ENCODE measurements at places on chromosomes 11 and 22. TPM values are rescaled to one million over a fixed set of nuclear protein-coding genes. Genes with fewer than 3 reads are reported as not detected.

DNA sequence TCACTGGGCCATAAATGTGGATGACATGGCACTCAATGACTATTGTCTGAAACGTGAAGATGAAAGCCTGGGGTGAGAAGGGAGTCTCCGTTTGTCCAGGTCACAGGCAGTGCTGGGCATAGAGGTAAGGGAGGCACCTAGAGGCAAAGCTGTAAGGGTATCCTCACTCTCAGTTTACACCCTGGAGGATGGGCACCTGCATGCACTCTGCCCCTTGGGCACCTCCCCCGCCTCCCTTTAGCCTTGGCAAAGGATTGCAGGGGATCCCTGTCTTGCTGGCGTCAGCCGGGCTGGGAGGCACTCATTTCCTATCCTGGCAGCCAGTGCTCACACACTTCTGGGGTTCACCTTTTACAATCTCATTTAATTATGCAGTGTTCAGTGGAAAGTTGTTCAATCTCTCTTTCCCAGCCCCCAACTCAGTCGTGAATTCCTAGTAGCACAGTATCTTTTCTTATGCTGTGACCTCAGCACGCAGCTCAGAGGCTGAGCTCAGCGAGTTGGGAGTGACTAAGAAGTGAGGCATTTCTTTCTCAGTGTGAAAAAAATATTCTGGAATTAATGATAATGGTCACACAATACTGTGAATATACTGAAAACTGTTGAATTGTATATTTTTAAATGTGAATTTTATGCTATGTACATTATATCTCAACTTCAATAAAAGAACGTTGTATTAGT lies 866.6 kb downstream of the BRD1 start:
- no peak for DNase-seq

DNA sequence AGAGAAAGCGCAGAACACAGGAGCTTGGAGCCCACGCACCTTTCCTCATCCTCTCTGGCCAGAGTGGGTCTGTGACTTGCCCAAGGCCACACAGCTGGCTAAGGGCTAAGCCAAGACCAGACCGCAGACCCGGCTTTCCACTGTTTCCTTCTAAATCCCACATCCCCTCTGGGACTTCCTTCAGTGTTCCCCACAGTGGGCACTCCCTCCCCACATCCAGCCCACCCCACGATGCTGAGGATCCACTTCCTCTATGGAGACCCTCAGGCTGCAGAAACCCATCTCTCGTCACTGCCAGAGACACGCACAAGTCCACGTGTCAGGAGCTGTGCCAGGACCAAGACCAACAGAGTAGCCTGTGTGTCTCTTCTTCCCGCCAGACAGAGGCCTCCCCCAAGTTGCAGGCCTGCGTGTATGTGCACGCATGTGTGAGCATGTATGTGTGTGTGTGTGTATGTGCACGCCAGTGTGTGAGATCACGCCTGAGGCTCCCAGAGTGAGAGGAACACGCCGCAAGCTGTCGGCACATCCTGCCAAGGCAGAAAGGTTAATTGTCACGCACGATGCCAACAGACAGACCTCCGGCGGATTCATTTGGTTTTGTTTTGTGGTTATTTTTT lies 21.6 kb downstream of the PDGFB start:
- DNase-seq = no peak

GRCh38 chr22:43230971-43231723 lies 44.2 kb upstream of the TTLL12 start:
- peak; percentile 58 for DNase-seq

- no peak for DNase-seq
These were observed 183.2 kb downstream of the CSNK2A3 start for GRCh38 chr11:11169715-11170351.

DNA sequence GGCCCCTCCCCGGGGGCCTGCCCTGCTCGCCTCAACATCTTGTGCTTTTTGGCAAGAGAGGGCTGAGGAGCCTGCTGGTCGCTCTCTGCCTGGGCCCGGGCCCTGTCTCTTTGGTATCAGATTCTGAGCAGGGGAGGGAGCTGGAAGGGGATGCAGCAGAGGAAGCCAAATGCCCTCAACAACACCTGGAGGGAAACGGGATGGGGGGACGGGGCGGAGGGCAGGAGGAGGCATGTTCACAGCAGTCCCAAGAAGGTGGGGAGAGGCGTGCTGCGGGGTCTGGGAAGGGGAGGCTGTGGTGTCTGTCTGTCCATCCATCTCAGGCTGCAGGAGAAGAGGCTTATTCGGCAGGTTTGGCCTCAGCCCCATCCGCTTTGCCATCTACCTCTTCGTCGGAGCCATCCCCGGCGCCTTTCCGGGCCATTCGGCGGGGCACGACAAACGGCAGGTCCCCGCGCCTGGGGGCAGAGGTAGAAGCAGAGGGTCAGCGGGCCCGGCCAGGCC lies 29.4 kb downstream of the APOL1 start:
- no peak for DNase-seq

GRCh38 chr11:113977071-113977490 lies 2.2 kb downstream of the HTR3A start:
- DNase-seq = no peak

- no peak for DNase-seq
These were observed 128.8 kb downstream of the SGSM3 start for GRCh38 chr22:40499209-40499623.

DNA sequence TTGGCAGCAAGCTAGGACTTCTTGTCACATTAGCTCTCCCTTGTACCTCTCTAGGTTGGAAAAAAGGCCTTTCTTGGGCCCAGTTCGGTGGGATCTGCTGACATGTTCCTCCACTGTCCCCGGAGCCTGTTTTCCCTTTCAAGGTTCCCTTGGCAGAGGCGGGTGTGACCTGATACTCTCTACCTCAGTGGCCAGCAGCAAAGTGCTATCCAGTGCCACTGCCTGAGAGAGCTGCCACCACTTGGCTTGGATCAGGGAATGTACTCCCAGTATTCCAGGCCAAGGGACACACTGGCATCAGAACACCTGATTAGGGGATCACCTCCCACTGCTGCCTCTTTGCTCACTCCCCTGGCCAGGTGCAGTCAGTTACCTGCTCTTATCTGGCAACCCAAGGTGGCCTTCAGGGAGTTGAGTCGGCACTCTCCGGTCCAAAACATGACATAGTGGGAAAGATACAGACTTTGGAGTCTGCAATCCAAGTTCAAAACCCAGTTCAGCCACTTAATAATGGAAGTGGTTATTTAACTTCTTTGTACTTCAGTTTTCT lies 17.8 kb upstream of the NAV2 start:
- DNase-seq = no peak

DNA sequence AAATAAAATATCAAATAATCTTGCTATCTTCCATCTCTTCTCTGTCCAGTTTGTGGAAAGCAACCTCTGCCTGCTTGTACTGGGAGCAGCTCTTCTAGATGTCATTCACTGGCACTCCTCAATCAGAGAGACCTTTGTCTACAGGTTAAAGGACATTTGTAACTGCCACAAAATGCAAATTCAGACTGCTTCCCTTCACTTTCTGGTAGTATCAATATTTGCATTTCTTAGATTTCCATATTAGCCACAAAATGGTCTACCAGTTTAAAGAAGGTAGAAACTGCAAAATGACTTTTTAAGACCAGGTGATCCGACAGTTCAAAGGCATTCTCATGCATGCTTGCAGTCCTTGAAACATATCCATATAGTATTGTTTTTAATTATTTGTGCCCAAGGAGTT lies 51.7 kb upstream of the RCN1 start:
- no peak for DNase-seq

GRCh38 chr11:74611369-74611861 lies 19.0 kb downstream of the POLD3 start:
- DNase-seq = no peak

DNA sequence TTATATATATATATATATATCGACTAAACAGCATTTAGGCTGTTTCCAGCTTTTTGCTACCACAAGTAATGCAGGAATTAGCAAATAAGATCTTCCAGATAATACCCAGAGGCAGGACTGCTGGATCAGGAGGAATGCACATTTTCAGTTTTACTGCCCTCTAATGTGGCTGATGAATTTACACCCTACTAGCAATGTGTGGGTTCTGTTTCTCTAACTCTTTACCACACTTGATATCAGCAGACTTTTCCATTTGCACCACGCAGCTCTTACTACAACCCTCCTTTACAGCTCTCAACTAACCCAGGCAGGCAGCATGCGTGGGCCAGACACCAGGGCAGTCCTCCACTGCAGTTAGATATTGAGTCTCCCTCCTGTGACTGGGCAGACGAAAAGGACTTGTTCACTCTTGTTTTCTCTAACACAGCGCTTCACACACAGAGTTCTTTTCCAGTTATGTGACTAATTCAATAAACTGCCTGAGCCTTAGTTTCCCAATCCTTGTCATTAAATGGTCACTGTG lies 67.7 kb downstream of the IGLL5 start:
- DNase-seq = no peak

DNA sequence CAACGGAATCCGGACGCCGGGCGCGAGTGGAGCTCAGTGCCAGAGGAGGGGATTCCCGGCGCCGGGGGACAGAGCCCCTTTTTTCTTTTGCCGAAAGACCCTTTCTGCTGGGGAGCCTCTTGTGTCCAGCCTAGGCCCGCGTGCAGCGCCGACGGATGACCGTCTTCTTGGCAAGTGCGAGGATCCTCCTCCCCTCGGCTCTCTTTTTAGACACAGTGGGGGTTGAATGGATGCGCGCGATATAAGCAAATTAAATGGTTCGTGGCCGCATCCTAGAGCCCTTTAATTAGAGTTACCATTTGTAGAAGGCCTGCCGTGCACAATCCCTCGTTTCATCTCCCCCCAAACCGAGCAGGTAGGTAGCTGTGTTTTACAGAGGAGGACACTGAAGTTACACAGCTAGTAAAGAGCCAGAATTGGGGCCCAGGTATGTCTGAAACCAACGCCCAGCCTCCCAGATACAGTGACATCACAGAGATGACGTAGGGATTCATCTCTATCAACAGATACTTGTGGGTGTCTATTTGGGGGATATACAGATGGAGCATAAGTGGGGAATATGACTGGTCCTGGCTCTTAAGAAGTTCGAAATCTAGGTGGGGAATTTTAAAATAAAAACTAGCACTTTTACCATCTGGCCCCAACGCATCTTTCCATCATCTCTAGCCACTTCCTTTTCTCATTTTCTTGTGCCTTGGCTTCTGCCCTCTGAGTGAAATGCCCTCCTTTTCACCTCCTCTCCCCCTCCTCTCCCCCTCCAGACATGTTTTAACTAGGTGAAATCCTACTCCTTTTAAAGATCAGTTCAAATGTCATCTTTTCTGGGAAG lies 875 bp downstream of the TCP11L1 start:
- DNase-seq = peak; percentile 35

DNA sequence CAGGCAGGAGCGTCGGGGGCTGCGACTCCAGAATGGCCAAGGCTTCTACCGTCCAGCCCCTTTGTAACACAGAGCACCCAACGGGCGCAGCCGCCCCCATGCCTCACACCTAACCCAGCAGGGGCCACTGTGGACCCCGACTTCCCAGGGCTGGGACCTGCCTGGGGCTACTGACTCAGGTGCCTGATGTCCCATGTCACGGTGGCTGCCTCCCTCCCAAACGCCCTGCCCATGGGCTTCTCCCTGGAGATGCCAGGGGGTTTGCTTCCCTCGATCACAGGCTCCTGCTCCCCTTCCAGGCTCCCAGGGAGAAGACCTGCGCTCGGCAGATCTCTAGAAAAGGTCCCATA lies 84.0 kb downstream of the MYEOV start:
- DNase-seq = no peak

GRCh38 chr11:82458761-82459160 lies 274.9 kb downstream of the FAM181B start:
- DNase-seq = no peak

DNA sequence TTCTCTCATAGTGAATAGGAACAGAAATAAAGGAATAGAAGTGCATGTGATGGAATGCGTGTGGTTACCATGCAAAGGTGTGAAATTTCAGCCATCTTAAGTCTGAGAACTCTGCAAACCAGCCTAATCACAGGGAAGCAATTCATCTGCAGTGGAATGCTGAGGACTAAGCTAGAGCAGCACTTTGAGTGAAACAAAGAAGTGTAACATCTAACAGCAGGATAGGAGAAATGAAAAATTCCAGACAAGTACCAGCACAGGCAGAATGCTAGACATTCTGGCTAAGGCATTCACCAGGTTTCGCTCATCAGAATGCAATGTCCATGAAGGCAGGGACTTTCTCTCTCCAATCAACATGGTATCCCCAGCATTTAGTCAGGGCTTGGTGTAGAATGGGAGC lies 41.2 kb upstream of the SLC36A4 start:
- no peak for DNase-seq

HSPB2 gene
- total RNA-seq = 0.82 TPM

HBB gene
- total RNA-seq = 552 TPM

CAPN5 gene
- total RNA-seq = 8.6 TPM

TSGA10IP gene
- not detected for total RNA-seq

CRACR2B gene
- 0.82 TPM for total RNA-seq

FAM83F gene
- total RNA-seq = 0.41 TPM

All from frontal cortex (tissue), 4 donors.